Activated effector memory CD4-positive, alpha-beta T cell treated with anti-CD3 and anti-CD28 coated beads, Interleukin-2, amount 50 U/mL, for 16 hours (primary cell): ENCODE measurements at places on chromosomes 13 and 19.

GRCh38 chr19:36392916-36393673, 14.1 kb upstream of the ZFP14 start:
- DNase-seq: no peak

GRCh38 chr19:51687791-51688670, 5.1 kb upstream of the SPACA6 start:
- DNase-seq: no peak

DNA sequence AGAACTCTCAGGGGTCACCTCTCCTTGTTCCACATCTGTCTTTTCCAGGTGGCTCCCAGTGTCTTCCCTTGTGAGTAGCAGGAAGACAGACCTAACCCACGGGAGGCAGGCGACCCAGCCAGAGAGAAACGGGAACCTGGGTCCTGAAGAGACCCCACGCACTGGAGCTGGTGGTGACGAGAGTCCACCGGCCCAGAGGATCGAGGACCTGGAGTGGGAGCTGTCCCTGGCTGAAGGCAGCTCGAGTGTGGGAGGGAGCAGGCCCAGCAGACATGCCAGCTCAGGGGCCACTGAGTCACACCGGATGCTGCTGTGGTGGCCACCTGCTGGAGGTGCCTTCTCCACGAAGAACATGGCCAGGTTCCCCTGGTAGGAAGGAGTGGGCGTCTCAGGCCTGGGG, 66.5 kb upstream of the ATP12A start:
- no peak for DNase-seq

DNA sequence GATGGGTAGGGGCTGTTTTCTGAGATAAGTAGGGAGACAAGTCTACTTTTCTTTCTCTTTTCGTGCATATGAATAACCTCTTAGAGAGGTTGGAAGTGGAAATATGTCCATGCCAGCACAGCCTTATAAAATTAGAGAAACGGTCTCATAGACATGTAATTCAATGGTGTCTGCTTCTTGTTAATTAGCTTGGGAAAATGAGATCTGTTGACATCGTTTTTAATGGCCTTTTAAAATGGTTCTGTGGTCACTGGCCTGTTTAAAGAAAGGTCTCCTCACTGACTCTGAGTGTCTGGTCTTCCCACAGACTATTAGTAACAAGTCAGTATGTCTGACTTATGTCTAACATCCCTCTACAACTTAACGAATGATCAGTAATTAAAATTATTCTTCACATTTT, 487.1 kb downstream of the SLITRK6 start:
- DNase-seq: no peak

- no peak for DNase-seq
These were observed 834.0 kb upstream of the PCDH9 start for GRCh38 chr13:68064001-68064770.

GRCh38 chr19:11931051-11931450, 6.1 kb downstream of the ZNF700 start:
- no peak for DNase-seq

GRCh38 chr19:46115396-46116106, 8.9 kb downstream of the IGFL3 start:
- DNase-seq: peak; percentile 69

- no peak for DNase-seq
These were observed 844.8 kb downstream of the PCDH17 start for GRCh38 chr13:58476206-58476918.

GRCh38 chr13:50721672-50721992, 121.9 kb downstream of the DLEU7 start:
- DNase-seq: no peak

DNA sequence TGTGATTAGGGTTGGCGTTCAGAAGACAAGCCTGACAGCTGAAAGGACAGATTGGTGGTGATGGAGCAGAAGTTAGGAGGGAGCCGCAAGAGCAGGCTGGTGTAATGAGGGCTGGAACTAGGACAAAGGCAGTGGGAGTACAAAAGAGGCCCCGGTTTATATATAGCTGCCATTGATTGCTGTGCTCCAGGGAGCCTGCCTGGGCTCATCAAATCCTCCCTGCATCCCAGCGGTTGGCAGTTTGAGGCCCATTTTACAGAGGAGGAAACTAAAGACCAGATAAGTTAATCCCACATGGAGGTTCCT, 123.7 kb downstream of the CACNA1A start:
- DNase-seq: no peak

DNA sequence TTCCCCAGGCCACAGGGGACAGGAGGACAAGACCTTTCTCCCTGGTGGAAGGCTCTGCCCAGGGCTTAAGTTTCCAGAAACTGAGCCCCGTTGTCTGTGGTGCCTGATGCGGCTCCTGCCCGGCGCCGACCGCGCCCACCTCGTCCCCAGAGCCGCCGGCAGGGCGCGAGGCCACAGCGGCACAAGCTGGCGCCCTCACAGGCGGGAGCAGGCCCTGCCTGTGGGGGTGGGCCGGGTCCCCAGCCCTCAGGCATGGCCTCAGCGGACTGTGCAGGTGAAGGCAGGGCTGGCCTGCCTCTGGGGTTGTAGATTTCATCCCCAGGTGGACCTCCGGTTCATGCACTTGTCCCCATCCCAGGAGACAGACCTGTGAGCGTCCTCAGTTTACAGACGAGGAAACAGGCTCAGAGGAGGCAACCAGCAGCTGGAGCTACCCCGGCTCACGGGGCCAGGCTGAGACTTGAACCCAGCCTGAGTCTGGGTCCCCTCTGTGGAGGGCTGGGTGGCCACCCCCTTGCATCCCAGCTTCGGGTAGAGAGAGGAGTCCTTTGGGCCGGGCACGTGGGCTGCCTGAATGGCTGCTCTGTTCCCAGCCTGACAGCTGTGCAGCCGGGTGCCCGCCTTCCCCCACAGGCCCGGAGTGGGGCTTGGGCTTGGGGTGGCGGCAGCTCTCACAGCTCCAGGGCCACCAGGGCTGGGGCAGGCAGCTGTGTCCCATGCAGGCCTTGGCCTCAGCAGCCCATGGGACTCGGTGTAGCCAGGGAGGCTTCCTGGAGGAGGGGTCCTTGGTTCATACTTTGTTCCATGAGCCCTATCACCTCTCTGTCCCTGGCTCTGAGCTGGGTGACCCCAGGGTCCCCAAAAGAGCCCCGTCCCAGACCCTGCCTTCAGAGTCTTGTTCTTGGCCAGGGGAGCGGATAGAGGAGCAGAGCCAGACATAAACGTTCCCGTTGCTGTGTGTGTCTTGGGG, 26.8 kb downstream of the PIAS4 start:
- DNase-seq: no peak

DNA sequence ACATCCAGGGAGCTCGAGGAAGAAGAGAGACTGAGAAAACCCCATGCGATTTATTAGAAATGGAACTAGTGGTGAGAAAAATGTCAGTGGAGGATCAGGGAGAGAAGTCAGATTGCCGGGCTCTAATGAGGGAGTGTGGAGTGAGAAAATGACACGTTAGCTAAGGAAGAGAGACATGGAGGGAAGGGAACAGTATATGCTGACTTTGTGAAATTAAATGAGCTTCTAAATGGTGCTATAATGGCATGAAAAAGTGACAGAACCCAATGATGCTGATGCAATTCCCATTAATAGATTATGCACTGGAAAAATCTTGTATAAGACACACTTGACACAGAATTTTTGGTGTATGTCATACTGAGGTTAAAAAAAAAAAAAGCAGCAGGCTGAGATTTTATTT, 112.6 kb downstream of the HSPH1 start:
- DNase-seq: no peak
